Bronchus fibroblast of lung (primary cell): ENCODE measurements at places on chromosomes 2 and 18. TPM values are rescaled to one million over a fixed set of nuclear protein-coding genes. Genes with fewer than 3 reads are reported as not detected.

The FAM161A gene
- 1.9 and 3.4 TPM in 2 replicates for total RNA-seq

The CDH2 gene
- 12.0 and 12.1 TPM in 2 replicates for total RNA-seq

The SNORC gene
- total RNA-seq, result 1.5 and 9.9 TPM in 2 replicates

The ARHGEF4 gene
- 1.6 and 2.7 TPM in 2 replicates for total RNA-seq

The KLHL14 gene
- total RNA-seq, result not detected in 2 replicates

The ELOA2 gene
- total RNA-seq, result not detected in 2 replicates

The POTEC gene
- not detected in 2 replicates for total RNA-seq

The MROH2A gene
- total RNA-seq, result not detected in 2 replicates

The POTEI gene
- total RNA-seq, result not detected in 2 replicates

The MGAT4A gene
- total RNA-seq, result not detected in 2 replicates
